Vagina (tissue), 2 donors: ENCODE measurements at places on chromosomes 6 and 20. TPM values are rescaled to one million over a fixed set of nuclear protein-coding genes. Genes with fewer than 3 reads are reported as not detected.

Gene GNMT
- 1.5 TPM for total RNA-seq

- DNase-seq: no peak
- no peak overlapping the region for H3K27ac ChIP-seq
- H3K27me3 ChIP-seq: no peaks in the 10 kb centered on the region
- H3K4me3 ChIP-seq: no peak overlapping the region
- H3K36me3 ChIP-seq: no peaks in the 10 kb centered on the region
These were observed 262.4 kb downstream of the SOX4 start for GRCh38 chr6:21855811-21856455.

GRCh38 chr20:53215166-53215565 is 243.0 kb downstream of the TSHZ2 start:
- H3K4me3 ChIP-seq: no peak overlapping the region
- no peaks in the 10 kb centered on the region for H3K27me3 ChIP-seq
- no peak overlapping the region for H3K27ac ChIP-seq
- peaks cover 8% of the 10 kb centered on the region for H3K4me1 ChIP-seq

DNA sequence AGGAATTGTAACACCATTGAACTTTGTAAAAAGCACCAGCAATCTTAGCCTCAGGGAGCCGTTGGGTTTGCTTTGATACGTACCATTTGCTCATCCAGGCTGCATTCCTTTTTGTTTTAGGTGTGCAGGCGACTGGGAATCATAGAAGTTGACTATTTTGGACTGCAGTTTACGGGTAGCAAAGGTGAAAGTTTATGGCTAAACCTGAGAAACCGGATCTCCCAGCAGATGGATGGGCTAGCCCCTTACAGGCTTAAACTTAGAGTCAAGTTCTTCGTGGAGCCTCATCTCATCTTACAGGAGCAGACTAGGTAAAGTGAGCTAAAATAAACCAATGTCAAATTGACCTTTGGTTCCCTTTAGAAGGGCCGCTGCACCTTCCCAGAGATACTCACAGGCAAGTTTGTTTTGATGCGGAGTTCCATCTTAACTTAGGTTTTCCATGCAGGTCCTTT is 1.6 kb downstream of the MYLIP start:
- H3K4me3 ChIP-seq: peak overlapping the region; percentile 98
- H3K27ac ChIP-seq: peak overlapping the region; percentile 99
- H3K4me1 ChIP-seq: peaks cover 43% of the 10 kb centered on the region
- H3K36me3 ChIP-seq: no peaks in the 10 kb centered on the region
- no peak for DNase-seq

DNA sequence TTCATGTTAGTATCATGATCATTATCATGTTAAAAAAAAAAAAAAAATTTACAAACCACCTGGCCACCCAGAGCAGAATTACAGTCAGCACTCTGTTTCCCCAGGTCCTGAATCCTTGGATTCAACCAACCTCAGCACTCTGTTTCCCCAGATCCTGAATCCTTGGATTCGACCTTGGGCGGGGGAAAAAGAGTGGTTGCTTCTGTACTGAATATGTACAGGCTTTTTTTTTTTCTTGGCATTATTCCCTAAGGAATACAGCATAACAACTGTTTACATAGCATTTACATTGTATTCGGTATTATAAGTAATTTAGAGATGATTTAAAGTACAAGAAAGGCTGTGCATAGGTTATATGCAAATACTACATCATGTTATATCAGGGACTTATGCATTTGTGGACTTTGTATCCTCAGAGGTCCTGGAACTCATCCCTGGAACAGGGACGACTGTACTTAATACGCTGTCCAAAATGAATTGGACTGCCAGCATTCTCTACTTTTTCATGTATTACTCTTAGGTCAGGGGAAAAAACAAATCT is 31.2 kb downstream of the GCNT2 start:
- no peak for DNase-seq
- H3K36me3 ChIP-seq: no peaks in the 10 kb centered on the region
- H3K4me1 ChIP-seq: peaks cover 10% of the 10 kb centered on the region
- no peak overlapping the region for H3K4me3 ChIP-seq
- H3K27ac ChIP-seq: no peak overlapping the region
- H3K27me3 ChIP-seq: no peaks in the 10 kb centered on the region
